GM10248 (cell line): ENCODE measurements at places on chromosomes 2 and 18.

GRCh38 chr18:60404486-60405085 is 32.0 kb upstream of the MC4R start:
- DNase-seq: no peak

- no peak for DNase-seq
Observed at GRCh38 chr2:129255610-129256313, 723.7 kb upstream of the RAB6C start.

GRCh38 chr2:188851311-188851710 is 122.9 kb upstream of the COL3A1 start:
- DNase-seq: no peak

DNA sequence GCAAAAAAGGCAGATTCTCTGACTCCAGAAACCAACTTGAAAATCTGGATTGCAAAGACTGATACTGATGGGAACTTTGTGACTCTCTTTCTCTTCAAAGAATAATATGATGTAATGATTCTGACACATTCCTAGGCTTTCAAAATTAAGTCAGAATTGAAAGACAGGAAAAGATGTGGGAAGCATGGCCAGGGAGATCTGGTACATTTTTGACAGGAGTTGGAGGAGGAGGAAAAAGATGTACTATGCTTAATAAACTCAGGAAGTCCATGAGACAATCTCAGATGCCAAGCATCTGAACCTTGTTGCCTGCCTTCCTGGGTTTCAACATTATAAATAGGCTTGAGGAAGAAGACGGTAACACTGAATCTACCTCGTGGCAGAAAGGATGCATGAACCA is 34.2 kb downstream of the KLF7 start:
- no peak for DNase-seq

GRCh38 chr2:136310797-136311603 is 193.1 kb upstream of the CXCR4 start:
- DNase-seq: no peak

DNA sequence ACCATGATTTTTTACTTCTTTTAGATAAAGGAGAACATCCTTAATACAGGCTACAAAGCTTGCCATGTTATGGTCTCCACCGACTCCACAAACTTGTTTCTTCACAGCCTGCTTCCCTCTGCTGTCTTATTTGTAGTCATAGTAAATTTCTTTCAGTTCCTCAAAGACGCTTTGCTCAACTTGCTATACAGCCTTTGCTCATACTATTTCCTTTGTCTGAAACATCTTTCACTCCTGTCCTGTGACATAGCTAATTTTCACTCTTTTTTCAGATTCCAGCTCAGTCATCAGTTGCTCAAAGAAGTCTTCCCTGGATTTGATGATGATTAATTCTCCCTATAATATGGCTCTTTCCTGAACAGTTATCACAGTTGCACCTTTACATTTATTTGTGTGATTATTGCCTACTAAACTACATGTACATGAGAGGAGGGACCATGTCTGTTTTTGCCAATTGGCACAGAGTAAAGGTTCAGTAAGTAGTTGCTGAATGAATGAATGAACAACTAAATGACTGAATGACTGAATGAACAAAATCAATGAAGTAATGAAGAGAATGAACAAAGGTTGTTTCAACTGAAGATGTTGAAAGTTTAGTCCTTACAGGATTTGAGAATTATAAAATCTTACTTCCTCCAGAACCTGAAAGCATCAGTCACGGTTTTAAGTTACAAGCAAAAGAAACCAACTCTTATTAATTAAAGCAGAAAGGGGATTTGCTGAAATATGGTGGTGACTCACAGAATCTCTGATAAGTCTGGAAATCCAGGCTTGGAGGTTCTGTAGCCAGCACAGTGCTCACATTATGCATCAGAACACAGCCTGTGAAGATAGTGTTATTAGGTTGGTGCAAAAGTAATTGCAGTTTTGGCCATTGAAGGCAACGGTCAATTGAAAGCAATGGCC is 186.4 kb upstream of the FAM98A start:
- DNase-seq: peak; percentile 47

- DNase-seq: no peak
Observed at GRCh38 chr2:105537466-105537865, 138.6 kb upstream of the FHL2 start.

GRCh38 chr2:96188821-96189526 is 19.7 kb downstream of the STARD7 start:
- DNase-seq: no peak

DNA sequence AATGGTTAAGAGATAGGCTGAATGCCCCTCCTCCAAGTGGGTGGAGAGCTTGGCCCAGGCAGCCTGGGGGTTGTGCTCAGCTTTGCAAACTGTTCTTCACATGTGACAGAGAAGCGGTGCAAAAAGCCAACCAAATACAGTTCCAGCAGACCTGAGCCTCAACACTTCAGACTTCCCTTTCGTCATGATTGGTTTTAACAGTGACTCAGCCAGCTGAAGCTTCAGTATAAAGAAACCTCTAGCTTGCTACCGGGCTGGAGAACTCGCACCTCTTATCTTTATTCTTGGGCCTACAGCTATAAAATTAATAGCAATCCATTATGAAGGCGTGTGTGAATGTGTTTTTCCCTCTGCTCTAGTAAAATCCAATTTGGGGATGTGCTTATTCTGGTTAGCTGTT is 20.0 kb downstream of the SETBP1 start:
- peak; percentile 38 for DNase-seq

GRCh38 chr2:142234741-142235140 is 103.9 kb upstream of the LRP1B start:
- DNase-seq: no peak

- DNase-seq: no peak
Observed at GRCh38 chr2:7265286-7265685, 348.1 kb downstream of the RNF144A start.

GRCh38 chr18:44195394-44196140 is 485.1 kb upstream of the SETBP1 start:
- no peak for DNase-seq

DNA sequence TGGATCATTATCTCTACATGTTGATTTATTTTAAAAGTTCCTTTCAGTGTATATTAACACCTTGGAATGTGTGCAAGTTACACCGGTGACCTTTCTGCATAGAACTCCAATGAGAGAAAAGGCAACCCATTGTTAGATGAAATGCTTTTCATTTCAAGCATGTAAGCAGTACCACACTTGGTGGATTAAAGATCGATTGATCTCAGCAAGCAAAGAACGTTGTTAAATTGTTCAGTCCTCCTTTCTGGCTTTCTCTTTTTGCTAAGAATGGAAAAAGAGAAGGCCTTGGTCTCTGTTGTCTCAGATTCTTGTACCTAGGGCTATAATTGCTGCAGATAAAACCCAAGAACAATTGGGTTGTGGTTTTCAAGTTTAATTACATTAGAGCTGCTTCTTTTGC is 843.0 kb downstream of the DPP10 start:
- DNase-seq: no peak

DNA sequence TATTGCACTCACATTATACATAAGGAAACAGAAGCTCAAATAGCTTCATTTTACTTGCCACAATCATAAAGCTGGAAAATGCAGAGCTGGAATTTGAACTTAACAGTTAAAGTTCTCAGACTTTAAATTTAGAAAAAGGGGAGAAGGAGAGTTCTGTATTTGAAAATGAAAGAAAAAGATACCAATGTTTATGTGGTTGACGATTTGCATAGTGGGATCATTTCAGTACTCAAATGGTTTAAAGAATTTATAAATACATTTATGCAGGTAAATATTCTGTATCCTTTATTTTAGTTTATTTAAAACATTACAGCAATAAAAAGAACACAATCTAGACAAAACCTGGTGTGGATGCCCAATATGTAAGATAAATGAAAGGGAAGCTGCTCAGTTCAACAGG is 25.5 kb upstream of the STAT4 start:
- DNase-seq: no peak

- DNase-seq: no peak
Observed at GRCh38 chr2:28185891-28186290, 206.8 kb upstream of the FOSL2 start.

- no peak for DNase-seq
Observed at GRCh38 chr2:7432436-7432835, 515.2 kb downstream of the RNF144A start.

- no peak for DNase-seq
Observed at GRCh38 chr2:143255899-143256298, 126.7 kb downstream of the ARHGAP15 start.

- DNase-seq: no peak
Observed at GRCh38 chr2:30664761-30665358, 142.4 kb downstream of the CAPN13 start.

- DNase-seq: peak; percentile 51
Observed at GRCh38 chr2:44894058-44894457, 47.4 kb upstream of the SIX3 start.

- DNase-seq: no peak
Observed at GRCh38 chr2:20339012-20339411, 11.6 kb downstream of the PUM2 start.

- no peak for DNase-seq
Observed at GRCh38 chr18:75962036-75962572, 532.9 kb downstream of the ZNF516 start.

- DNase-seq: peak; percentile 45
Observed at GRCh38 chr2:227460070-227460485, 11.9 kb upstream of the AGFG1 start.

GRCh38 chr18:30163573-30163972 is 879.0 kb downstream of the DSC3 start:
- DNase-seq: no peak

GRCh38 chr2:174072069-174072468 is 106.9 kb upstream of the SP3 start:
- no peak for DNase-seq

- peak; percentile 44 for DNase-seq
Observed at GRCh38 chr18:36186461-36187192, 670 bp upstream of the MOCOS start.

DNA sequence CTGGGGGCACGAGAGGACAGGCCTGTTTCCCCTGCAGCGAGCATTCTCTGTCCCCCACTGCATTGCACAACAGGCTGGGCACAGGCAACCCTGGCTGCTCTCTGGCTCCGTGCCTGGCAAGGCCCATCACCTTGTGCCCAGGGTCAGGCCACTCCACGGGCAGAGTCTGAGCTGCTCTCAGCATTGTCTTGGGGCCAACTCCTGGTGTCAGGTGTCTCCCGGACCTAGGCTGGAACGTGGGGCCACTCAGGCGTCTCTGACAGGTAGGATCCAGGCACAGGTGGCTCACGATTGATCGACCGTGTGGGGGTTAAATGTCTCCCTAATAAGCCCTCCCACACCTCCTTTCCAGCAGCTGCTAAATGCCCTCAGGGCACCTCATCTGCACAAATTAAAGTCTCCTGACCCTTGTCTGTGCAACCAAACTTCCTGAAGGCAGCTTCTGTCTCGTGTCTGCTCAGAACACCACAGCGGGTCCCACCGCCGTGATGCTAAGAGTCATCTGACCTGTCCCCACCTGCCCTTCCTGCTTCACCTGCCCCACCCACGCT is 66.6 kb upstream of the GPC1 start:
- no peak for DNase-seq

DNA sequence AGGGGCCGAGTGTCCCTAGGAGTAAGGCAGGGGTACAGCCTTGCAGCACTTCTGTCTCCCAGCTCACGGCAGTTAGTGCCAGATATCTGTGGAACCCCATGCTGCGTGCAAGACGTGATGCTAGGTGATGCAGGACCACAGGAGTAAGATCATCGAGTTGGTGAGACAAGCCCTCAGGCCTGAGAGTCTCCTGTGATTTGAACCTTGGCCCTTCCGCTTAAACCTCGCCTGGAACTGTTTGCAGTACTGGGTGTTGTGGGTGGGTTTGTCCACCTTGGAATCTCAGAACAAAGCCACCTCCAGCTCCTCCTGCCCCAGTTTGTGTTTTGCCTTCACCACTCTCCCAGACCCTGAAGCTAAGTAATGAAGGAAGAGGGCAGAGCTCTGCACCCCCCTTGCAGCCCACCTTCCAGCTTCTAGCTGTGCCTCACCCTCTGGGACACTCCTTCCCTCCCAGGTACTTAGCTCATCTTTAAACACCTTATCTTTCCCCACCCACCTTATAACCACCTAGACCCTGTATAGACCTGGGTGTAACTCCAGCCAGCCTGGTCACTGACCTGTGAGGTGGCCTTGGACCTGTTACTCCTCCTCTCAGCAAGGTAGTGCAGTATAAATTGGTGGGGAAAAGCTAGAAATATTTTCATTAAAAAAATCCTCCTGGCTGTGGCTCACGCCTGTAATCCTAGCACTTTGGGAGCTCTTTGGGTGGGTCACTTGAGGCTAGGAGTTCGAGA is 6.6 kb downstream of the CNNM4 start:
- DNase-seq: no peak

DNA sequence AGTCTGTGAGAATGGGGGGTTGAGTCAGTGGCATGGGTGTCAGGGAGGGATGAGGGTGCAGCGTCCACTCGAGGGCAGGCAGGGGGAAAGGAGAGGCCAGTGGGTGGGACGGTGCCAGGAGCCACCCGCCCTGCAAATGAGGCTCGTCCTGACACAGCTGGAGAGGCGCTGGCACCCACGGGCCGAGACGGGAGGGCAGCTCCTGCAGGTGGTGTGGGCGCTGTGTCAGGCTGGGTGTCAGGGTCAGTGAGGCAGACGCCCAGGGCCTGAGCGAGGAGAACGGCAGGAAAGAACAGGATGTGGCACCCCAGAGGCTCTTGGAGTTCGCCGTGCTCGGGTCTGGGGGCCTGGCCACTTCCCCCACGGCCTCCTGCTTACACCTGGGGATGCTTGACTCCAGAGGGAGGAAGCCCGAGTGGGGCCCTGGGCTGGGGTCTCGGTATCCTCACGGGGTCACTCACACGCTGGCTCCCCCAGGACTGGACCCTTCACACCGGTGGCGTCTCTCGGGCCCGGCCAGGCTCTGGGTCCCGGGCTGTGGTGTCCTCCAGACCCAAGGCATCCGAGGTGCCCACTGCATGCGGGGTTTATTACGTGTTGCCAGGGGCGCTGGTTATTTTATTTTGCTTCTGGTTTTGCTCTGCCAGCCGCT is 130.5 kb upstream of the CTDP1 start:
- no peak for DNase-seq

GRCh38 chr2:200640901-200641300 is 55.1 kb downstream of the AOX1 start:
- no peak for DNase-seq

GRCh38 chr2:191115391-191115790 is 35.4 kb downstream of the STAT4 start:
- DNase-seq: no peak

- no peak for DNase-seq
Observed at GRCh38 chr2:211514049-211514448, 957.6 kb downstream of the CPS1 start.

- DNase-seq: no peak
Observed at GRCh38 chr2:10028407-10028987, 14.9 kb upstream of the KLF11 start.

DNA sequence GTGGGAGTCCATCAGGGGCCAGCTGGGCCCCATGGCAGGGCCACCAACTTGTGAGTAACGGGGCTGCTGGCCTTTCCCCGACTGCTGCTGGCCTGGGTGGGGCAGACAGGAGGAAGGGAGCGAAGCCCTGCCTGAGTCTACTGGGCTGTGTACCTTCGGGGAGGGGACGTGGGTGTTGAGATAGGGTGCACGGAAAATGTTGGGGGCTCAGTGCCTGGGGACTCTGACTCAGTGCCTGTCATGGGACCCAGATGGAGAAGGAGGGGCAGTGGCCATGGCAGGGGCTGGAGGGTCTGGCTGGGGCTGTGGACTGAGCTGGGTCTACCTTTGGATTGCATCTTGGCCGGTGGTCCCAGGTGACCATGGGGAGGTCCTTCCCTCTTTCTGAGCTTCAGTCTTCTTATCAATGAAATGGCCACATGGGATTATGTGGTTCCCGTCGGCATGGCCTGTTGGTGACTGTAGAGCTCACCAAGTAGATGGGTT is 4.0 kb downstream of the SLC4A3 start:
- no peak for DNase-seq

GRCh38 chr2:170313347-170313991 is 135.5 kb downstream of the MYO3B start:
- DNase-seq: no peak
